Esophagus squamous epithelium (tissue), 5 donors: ENCODE measurements at places on chromosomes 5 and 9.

- no peak for DNase-seq
These were observed 100.3 kb upstream of the APC start for GRCh38 chr5:112637343-112637742.

- no peak for DNase-seq
These were observed 6.8 kb upstream of the CTNNAL1 start for GRCh38 chr9:109020113-109020512.

DNA sequence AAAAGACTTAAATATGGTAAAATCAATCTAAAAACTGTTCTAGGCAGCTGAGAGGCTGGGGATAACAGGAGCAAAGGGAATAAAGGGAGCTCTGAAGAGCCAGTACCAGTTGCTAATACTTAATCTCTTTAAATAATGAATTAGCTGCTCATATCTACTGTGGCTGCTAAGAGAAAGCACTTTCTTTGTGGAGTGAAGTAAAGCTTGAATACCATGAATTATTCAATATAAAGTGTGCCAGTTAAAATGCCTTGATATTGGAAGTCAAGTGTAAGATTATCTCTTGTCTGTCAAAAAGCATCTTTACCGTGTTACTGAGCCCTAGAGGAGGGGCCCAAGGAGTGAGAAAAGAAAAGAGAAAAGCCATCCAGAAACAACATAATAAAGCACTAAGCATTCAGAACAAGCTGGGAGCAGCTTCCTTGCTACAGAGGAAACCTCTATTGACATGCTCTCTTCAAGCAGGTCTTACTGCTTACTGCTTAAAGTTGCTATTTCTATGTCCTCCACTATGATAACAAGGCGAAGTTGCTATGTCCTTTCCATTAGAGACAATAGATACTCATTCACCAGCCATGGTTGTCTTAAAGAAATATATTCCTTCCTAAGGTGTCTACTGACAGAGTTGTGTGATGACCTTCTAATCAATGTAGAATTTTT lies 297.4 kb downstream of the CETN3 start:
- DNase-seq: no peak

DNA sequence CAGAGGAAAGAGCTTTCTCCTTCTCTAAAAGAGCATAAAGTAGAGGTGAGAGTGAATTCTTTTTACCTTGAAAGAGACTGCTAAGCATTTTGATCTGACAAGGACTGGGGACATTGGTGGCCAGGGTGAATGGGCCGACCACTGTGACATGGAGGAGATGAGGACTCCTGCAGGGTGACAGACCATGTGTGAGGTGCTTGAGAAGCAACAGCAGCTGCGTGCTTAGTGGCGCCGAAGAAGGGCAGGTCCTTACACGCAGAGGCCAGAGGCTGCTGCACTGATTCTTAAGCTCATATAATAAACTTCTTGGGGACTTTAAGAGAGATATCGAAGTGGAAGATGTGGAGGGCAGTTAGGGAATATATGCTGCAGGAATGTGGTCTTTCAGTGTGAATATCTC lies 8.7 kb upstream of the JAKMIP2 start:
- no peak for DNase-seq

- no peak for DNase-seq
These were observed 144.9 kb downstream of the ALDH1A1 start for GRCh38 chr9:72807765-72808445.

GRCh38 chr5:78895616-78896015 lies 89.5 kb downstream of the ARSB start:
- no peak for DNase-seq

DNA sequence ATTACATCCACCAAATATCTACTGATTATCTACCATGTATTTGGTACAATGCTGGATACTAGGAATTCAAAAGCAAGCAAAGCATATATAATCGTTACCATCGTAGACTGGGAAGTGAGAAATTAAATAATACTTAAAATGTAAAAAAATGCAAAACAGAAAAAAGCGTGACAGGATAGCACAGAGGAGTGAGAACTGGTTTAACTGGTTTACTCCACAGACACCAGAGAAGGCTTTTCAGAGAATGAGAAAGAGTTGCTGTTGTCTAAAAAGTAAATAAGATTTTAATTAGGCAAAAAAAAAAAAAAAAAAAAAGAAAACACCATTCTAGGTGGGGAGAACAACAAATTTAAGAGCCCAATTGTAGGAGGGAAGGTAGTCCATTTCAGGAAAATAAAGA lies 657.9 kb upstream of the ST8SIA4 start:
- no peak for DNase-seq

- DNase-seq: no peak
These were observed 17.7 kb upstream of the TLX3 start for GRCh38 chr5:171291371-171291770.

DNA sequence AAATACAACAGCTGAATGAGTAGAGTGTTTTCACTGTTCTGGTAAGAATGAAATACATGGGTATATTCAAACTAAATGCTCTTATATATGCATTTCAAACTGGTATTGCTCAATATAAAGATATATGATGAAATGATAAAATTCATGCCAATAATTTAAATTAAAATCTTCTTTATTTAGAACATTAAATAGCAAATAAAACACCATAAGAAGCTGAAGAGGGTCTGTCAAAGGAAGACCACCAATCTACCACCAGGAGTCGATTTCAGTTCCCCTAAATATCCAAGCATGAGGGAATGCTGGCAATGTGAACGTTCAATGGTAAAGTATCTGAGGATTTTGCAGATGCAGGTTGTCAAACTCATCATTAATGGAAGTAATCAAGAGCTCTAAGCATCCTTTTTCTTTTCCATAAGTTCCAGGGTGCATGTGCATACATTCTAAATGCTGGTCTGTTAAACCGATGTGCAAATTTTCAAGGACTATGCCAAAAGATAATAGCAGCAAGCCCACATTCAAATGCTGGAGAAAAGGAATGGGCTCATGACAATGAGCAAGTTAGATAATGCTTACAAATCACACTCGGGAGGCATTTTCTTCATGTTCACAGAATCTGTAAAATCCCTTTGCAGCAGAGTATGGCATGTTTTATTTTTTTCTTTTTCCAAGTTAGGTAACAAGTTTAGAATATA lies 118.8 kb upstream of the MTAP start:
- no peak for DNase-seq

GRCh38 chr5:36529142-36529541 lies 77.3 kb upstream of the SLC1A3 start:
- DNase-seq: no peak

DNA sequence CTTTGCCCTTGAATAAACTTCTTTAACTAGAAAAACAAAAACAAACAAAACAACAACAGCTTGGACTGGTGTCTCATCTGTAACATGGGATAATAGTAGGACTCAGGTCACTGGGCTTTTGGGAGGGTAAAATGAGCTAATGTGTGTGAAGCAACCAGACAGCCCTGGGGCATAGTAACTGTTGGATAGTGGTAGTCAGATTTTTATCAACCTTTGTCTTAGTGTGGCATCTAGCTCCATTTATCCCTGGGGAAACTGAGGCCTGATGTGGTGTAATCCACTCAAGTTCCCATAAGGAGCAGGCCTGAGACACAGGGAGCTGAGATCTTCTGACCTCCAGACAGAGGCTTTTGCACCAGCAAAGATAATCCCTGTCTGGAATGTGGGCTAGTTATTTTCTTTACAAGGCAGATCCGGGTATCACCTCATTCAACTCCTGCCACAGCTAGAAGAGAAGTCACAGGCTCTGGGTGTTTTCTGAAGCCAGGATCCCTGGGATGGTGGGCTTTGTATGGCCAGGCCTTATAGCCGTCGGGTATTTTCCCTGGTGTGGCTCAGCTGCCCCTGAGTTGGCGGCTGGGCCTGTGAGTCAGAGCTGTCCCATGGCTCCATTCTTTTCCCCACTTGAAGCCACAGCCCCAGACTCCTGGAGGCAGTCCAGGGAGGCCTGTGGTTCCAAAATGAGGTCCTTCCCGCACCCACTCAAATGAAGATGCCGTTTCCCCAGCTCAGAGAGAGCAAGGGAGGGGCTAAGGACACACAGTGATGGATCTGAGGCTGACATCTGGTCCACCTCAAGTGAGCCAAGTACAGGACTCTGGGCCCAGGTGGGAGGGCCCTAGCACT lies 26.1 kb upstream of the CSF1R start:
- no peak for DNase-seq

DNA sequence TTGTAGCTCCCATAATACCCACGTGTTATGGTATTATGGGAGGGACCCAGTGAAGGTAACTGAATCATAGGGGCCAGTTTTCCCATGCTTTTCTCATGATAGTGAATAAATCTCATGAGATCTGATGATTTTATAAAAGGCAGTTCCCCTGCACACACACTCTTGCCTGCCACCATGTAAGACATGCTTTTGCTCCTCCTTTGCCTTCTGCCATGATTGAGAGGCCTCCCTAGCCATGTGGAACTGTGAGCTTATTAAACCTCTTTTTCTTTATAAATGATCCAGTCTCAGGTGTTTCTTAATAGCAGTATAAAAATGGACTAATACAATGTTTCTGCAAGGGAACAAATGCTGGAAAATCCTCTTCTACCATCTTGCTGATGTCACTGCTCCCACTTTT lies 10.1 kb upstream of the HSDL2 start:
- no peak for DNase-seq

DNA sequence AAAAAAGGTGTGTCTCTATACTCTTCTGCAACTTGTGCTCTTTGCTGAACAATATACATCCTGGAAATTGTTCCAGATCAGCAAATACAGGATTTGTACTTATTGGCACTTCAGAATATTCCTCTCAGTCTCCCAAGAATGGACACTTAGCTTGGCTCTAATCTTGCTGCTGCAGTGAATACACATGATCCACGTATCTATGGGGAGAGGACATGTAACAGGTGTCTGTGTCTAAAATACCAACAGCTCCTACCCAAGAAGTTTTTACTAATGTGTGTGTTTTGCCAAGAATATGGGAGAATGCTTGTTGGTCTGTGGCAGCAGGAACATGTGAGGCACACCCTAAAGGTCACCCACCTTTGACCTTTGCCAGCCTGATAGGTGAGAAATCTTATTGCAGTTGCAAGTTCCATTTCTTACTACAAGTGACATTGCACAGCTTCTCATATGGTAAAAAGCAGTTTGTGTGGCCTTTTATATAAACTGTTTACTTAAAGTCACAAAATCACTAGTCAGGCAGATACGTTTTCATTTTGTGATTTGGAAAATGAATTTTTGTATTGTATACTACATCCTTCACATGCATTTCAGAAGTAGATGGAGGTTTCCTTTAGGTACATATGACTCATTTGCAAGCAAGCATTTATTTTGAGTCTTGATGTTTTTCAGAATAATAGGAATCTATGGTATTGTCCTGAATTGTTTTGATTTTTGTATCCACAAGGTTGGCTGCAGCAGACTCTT lies 35.8 kb downstream of the PHF2 start:
- no peak for DNase-seq

DNA sequence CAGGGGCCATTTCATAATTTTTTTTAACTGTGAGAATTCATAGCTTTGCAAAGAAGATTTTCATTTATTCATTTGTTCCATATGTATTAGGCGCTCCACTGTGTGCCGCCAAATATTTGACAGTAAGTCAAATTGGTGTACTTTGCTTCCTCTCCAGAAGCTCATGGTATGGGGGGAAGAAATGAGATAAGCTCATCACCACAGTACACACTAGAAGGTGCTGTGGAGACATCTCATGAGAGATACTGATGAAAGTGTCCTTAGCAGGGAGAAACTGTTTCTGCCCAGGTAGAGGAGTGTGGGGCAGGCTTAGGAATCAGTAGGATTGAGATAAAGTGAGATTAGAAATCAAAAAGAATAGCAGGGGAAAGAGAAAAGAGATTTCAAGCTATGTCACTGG lies 136.2 kb downstream of the CDH6 start:
- DNase-seq: no peak
